ENCODE measurements at places on chromosomes 1 and 21.

GRCh38 chr1:65068202-65069010 is 79.6 kb upstream of the AK4 start:
- peak; percentile 75 for DNase-seq

GRCh38 chr1:156703741-156704140 is 1.6 kb downstream of the CRABP2 start:
- peak; percentile 36 for DNase-seq

GRCh38 chr1:59596432-59596831 is 218.3 kb upstream of the HOOK1 start:
- peak; percentile 51 for DNase-seq

GRCh38 chr1:99369154-99369553 is 104.9 kb downstream of the PLPPR4 start:
- DNase-seq, result no peak

DNA sequence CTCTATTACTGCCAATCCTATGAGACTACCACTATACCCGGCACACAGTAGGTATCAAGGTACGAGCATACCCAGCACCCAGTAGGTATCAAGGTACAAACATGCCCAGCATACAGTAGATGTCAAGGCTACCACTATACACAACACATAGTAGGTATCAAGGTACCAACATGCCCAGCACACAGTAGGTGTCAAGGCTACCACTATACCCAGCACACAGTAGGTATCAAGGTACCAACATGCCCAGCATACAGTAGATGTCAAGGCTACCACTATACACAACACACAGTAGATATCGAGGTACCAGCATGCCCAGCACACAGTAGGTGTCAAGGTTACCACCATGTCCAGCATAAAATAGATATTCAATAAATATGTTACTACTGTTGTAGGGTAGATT is 98.4 kb downstream of the C1orf94 start:
- DNase-seq, result no peak

DNA sequence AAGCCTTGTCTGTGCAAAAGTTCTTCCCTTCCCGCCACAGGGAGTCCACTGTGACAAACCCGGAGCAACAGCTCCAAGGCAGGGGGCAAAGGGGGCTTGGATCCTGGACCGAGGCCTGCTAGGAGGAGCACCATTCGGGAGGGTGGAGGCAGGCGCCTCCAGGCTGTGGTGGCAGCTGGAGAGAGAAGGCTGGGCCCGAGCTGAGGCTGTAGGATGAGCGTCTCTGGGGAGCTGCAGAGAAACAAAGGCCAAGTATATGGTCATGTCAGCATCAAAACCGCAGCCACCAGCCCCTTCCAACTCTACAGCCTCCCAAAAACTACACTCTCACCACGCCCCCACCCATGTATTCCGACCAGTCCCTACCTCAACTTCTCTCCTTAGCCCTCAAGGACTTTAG is 579 bp downstream of the SH3BP5L start:
- no peak for DNase-seq

DNA sequence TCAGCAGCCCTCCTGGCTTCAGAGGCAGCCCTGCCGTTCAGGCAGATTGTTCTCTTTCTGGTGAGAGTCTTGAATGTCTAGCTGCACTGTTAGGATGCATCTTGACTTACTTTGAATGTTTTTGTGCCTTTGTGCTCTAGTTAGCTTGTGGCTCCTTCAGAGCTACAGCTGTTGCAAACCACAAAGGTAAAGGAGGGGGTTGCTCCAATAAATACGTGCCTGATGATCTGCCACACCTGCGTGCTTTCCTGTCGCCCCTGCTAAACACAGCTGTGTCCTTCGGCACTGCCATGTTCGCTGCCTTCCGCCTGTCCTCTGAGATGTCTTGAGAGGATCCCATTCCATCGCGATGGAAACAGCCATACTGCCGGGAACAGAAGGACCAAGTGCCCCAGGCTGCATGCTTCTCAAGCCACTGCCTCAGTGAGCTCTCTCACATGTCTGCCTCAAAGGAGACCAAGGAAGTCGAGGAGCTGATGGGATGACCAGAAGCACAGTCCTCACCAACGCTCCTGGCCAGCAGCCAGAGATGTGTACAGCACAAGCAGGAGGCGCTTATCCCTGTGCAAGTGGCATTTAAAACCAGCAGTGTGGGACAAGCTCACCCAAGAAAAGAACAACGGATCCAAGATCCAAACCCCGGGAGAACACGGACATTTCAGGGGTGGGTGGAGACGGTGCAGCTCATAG is 12.0 kb upstream of the SMIM12 start:
- no peak for DNase-seq

DNA sequence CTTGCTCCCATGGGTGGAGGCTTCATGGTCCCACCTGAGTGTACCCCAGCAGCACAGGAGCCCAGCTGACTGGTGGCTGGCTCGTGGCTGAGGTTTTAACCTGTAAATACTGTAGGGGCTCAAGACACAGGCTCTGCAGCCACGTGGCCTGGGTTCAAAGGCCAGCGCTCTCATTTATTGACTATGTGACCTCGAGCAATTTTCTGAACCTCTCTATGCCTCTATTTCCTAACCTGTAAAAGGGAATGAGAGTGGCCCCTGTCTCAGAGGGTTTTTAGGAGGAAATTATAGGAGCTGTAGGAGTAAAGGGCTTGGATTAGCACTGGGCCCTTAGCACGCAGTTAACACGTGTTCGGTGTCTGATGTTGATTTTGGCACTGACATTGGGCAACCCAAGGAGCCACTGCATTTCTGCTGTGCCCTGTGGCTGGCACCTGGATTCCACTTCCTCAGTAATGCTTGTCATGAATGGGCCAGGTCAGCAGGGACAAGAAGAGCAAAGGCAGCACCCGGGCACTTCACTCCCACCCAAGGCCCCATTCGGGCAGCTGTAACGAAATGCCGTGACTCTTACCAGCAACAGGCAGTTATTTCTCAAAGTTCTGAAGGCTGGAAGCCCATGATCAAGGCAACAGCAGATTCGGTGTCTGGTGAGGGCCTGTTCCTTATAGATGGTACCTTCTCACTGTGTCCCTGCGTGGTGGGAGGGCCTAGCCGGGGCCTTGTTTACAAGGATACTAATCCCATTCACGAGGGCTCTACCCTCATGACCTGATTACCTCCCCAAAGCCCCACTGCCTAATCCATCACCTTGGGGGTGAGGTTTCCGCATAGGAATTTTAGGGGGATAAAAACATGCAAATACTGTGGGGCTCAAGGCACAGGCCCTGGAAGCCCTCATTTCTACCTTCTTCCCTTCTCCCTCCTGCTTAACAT is 25.2 kb downstream of the ARHGEF10L start:
- no peak for DNase-seq

GRCh38 chr1:149848340-149849110 is 50.8 kb upstream of the BOLA1 start:
- peak; percentile 33 for DNase-seq

- DNase-seq, result no peak
Observed at GRCh38 chr1:100229681-100230443, 19.8 kb downstream of the DBT start.

DNA sequence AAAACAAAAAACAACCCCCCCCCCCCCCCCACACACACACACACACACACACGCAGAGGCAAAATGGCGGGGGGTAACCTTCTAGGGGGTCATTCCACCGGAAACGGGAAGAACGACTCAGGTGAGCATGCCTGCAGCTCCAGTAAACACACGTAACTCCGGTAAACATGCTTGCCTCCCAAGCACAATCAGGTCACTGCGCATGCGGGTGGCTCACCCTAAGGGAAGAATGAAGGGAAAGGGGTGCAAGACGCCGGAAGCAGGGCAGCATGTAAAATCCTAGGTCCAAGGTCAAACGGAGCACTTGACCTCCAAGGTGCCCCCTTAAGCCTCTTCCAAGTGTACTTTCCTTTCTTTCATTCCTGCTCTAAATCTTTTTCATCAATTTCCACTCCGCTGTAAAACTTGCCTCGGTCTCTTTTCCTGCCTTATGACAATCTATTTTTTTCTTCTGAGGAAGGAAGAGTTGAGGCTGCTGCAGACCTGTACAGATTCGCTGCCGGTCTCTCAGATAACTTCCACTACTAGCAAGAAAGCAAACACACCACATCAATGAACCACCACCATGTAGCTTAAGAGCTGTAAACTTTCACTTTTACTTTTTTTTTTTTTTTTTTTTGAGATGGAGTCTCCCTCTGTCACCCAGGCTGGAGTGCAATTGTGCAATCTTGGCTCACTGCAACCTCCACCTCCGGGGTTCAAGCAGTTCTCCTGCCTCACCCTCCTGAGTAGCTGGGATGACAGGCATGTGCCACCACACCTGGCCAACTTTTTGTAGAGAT is 21.0 kb upstream of the CBR3 start:
- DNase-seq, result no peak

GRCh38 chr1:200899015-200899386 is 4.3 kb downstream of the INAVA start:
- no peak for DNase-seq

- DNase-seq, result no peak
Observed at GRCh38 chr21:38838598-38839327, 33.0 kb downstream of the ETS2 start.

GRCh38 chr1:22737374-22738068 is 26.9 kb downstream of the EPHB2 start:
- no peak for DNase-seq

- peak; percentile 74 for DNase-seq
Observed at GRCh38 chr1:24540906-24541710, 14.8 kb upstream of the NCMAP start.

- no peak for DNase-seq
Observed at GRCh38 chr1:160877221-160877620, 7.8 kb downstream of the ITLN1 start.

- DNase-seq, result peak; percentile 56
Observed at GRCh38 chr1:214476986-214477870, 74.2 kb downstream of the PTPN14 start.

DNA sequence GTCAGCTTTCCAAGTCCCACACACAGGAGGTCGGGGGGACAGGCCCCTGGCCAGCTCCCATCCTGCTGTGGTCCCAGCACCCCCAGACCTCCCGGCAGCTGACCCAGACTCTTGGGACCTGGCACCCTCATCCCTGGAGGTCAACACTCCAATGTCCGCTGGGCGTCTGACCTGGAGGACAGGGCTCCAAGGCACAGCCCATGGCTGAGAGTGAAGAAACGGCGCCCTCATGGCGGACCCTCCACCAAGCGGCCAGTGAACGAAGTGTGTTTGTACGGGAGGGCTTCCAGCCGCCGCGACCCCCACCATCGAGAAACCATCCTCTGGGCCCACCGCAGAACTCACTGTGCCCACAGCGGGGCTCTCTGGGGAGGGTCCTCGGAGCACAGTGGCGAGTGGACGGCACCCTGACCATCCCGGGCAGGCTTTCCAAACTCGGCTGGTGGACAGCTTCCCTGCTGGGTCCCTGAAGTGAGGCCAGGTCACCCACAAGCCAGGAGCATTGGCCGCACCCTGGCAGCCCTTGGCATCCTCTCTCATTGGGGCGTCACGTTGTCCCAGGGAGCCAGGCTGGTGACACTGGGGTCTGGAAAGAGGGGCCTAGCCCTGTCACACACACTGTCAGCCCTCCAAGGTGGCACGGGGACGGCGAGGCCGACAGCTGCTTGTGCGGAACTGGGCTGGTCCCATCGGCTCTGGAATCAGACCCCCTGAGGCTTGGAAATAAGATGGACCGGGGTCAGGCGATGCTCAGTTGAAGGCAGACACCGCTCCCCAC is 47.8 kb upstream of the COL6A2 start:
- DNase-seq, result no peak

- peak; percentile 31 for DNase-seq
Observed at GRCh38 chr1:245837718-245838117, 669.4 kb downstream of the SMYD3 start.

DNA sequence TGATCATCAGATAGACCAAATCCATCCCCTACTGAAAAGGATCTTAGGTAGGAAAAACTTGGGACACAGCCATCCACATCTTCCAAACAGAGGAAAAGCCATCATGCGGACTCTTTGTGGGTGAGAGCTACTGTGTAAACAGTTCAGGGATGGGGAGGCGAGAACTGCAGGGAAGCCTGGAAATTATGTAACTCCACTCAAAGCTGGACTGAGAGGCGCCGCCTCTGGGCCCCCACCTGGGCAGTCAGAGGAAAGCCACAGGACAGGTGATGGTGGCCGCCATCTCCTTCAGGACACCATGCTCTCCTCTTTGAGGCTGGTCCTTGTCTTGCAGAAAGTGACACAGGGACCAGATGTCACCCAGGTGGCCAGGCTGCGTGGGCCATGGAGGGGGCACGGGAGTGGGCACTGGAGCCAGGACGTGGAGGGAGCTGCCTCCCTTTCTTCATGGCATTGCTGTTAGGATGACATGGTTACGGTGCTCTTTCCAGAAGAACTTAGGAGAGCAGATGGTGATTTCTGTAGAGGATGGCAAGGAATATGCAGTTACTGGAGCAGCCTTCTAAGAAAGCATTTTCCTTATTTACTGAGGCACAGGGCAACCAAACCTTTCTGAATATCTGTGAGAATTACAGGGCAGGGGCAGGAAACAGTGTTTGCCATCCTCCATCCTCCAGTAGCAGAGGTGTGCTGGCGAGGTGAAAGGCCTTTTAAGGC is 32.0 kb upstream of the TDRD10 start:
- DNase-seq, result no peak

DNA sequence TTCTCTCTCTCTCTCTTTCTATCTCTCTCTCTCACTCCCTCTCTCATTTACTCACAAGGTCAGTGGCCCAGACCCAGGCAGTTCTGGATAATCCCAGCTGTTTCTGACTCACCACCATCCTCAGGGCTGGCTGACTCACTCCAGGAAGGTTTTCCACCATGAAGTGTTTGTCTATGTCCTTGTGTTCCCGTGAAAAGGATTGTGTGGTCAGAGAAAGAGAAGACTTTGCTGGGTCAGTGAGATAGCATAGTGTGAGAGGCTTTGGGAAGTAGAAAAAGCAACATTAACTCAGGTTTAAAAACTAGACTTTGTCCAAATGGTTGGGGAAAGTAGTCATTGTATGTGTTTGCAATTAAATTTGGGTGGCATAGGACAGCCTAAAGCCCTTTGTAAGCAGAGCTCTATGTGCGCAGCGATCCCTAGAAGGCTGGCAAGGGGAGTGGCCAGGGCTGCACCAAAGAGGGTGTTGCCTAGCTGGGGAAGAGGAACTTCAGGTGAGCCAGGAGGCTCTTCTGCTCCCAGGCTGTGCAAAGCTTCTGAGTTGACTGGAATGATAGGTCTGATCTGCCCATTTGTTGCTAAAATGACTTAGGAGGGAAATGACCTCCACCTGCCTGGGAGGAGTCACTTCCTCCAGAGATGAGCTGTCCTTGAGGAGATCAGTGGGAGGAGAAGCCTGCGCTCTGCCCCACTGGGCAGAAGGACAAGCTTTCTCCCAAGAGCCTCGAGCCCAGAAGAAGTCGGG is 4.9 kb upstream of the CAPN2 start:
- DNase-seq, result peak; percentile 96

Measured in adipocyte (in vitro differentiated cells).